ENCODE measurements at places on chromosomes 2 and 18. TPM values are rescaled to one million over a fixed set of nuclear protein-coding genes. Genes with fewer than 3 reads are reported as not detected.
A peak's percentile ranks its signal among the peaks of the same experiment; 100 is the strongest.

The MC4R gene
- not detected for total RNA-seq

The TUBA3D gene
- not detected for total RNA-seq

The ITGB6 gene
- total RNA-seq: not detected

GRCh38 chr2:12057436-12058166 lies 311.2 kb downstream of the LPIN1 start:
- DNase-seq: peak; percentile 16
